Activated CD8-positive, alpha-beta memory T cell treated with anti-CD3 and anti-CD28 coated beads for 1 hour (primary cell): ENCODE measurements at places on chromosomes 1 and 21.

- no peak for DNase-seq
Measured at GRCh38 chr1:174265282-174265681, 106.0 kb downstream of the RABGAP1L start.

- no peak for DNase-seq
Measured at GRCh38 chr1:51936531-51936930, 54.0 kb downstream of the RAB3B start.

GRCh38 chr1:67345556-67345955 lies 37.9 kb downstream of the IL12RB2 start:
- DNase-seq = no peak

GRCh38 chr1:173015629-173016028 lies 35.1 kb downstream of the TNFSF18 start:
- no peak for DNase-seq

DNA sequence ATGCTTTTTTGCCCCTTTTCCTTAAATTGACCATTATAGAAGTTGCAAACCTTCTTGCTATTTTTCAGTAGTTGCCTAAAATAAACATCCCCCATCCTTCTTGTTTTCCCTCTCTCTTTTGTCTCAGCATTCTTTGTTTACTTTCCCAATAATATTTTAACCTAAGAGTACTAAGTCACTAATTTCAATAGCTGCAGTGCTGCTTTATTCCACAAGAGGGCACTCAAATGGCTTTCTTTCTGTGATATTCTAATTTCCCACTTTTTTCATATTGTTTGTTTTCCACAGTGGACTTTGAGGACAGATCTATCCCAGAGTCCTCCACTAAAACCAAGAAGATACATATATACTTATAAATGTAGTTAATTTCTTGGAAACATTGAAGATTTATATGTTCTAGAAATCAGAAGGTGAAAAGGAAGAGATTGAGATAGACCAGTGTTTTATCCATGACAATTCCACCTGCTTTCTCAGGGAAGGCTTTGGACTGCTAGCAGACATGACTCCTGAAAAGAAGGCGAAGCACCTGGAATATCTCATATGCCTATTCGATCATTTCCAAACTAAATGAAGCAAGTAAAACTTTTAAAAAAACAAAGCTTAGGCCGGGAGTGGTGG lies 104.8 kb upstream of the GRIK1 start:
- no peak for DNase-seq

DNA sequence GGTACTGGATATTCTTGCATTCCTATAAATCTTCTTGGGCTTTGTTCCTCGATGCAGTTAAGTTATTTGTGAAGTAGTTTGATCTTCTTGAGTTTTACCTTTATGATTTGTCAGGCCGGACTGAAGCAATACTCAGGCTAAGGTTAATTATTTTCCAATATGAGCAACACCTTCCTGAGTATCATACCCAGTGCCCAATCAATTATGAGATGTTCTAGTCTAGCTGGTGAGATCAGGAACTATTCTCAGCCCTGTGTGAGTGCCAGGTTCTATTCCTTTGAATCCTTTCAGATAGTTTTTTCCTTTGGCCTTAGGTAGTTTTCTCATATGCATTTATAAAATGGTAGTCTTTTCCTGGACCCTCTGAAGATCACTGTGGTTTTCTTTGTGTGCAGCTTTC lies 92.5 kb downstream of the SCMH1 start:
- no peak for DNase-seq

- no peak for DNase-seq
Measured at GRCh38 chr21:16741141-16741665, 771.6 kb upstream of the CXADR start.

DNA sequence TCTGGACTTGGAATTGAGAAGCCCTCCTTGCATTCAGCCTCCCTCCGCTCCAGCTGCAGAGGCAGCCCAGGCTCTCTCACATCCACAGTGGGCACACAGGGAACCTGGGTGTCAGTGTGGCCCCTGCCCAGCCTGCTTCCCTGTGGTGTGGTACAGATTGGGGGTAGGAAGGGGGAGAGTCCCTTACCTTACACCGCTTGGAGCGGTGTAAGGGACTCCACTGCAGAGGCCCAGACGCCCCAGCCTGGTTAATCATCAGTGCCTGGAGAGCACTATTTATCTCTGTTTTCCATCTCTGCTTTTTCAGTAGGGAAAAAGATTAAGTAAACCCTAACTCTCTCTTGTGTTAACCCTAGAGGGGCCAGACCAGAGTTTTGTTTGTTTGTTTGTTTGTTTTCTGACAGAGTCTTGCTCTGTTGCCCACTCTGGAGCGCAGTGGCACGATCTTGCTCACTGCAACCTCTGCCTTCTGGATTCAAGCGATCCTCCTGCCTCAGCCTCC lies 803 bp upstream of the RHBG start:
- no peak for DNase-seq

DNA sequence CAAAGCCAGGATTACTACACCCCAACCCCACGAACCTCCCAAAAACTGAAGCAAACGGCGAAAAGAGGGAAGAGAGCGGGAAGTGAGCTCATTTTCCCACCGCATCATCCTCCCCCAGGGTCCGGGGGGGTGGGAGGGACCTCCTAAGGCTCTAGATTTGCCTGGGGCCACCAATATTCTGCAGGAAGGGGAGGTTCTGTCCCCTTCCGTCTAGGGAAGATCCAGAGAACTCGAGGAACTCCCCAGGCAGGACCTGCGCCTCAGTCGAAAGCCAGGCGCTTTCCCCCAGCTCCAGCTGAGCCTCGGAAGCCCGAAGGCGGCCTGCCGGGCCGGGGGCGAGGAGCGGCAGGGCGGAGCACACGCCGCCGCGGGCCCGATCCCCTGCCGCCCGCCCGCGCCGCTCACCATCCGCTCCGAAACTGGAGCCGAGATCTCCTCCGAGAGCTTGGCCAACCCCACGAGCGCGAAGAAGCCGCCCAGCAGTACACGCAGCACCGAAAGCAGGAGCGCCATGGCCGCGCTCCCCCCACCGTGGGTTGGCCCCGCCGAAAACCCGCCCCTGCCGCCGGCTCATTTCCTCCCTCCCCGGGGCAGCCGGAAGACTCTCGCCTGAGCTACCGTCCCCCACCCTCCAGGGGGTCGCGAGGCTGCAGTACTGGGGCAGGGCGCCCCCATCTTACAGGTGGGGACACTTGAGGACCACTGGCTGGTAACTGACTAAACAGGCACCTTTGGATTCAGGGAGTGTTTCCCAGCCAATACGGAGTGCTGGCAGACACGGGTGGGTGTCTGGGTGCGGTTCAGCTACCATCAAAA lies at the start of gene TMEM35B:
Gene TMEM35B, minus strand, starts transcription at position 555 of the 816 bp plus-strand sequence. Its CDS starts 42 bp downstream, at position 513.
- DNase-seq = peak; percentile 62

GRCh38 chr1:103129255-103129654 lies 20.9 kb upstream of the COL11A1 start:
- DNase-seq = no peak

GRCh38 chr1:26894263-26894662 lies 4.2 kb upstream of the GPN2 start:
- no peak for DNase-seq

GRCh38 chr1:157798211-157798610 lies 21.3 kb upstream of the FCRL2 start:
- DNase-seq = no peak

DNA sequence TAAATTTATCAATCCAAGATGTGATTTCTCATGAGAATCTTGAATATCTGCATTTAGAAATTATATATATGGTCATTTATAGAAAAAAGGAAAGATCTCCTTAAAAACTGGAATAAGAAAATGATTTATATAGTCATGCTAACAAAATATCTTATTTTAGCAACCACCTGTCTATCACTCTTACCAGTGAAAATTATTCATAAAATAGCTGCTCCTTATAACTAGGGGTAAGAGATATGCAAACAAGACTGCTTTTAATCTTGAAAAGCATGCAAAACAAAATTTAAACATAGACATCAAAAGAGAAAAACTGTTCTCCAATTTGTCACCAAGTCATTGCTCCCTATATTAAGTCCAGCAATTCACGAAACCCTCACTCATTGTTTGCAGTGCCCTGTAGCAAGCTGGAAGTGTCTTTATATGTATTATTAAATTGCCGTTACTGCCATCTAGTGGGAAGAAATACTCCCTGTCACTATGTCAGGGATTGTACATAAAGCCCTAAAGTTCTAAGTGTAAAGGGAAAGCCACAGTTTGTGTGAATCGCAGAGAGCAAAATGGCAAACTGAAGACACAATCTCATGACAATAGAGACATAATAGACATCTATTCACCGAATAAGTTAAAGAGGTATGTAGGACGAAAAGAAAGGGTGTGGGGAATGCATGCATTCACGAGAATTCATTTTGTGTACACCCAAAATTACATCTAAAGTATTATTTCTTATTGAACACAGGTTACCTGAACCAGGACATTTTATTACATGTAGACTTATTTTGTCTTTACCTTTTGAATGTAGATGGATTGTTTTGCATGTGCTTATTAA lies 600.5 kb downstream of the USP25 start:
- no peak for DNase-seq

GRCh38 chr1:77279929-77280328 lies 1.9 kb upstream of the AK5 start:
- DNase-seq = no peak

- no peak for DNase-seq
Measured at GRCh38 chr1:3072391-3073185, 3.6 kb downstream of the PRDM16 start.

DNA sequence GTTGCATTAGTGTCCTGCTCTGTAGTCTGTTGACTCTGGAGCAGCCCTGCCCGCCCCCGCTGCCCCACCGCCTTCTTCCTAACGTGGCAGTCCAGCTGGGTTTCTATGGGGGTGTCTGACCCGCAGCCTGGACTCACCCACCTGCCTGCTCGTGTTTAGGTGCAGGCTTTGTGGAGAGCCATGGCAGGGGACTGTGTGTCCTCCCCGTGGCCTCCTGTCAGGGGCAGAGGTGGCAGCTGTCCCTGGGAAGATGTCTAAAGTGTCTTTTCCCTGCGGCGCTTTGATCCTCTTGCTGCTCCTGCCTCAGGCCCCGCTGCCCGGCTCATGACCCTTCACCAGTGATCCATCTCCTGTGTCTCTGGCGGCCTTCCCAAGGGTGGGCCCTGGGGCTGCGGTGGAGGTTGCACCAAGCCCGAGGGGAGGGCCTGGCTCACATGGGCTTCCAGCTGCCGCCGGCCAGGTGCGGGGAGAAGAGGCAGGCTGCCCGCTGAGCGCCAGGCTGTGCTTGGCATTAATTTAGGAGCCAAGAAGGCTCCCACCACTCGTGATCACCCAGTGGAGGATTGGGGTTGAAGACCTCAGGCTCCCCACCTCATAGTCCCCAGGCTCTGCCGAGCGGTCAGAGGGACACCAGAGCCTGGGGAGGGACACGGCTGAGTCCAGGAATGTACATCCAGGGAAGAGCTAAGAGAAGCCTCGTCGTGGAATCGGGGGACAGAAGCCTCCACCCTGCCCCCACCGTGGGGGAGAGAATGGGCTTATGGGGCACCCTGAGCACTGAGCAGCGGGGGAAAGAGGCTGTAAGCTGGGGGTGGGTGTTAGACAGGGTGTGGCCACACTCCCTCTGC lies 44.1 kb downstream of the COL18A1 start:
- no peak for DNase-seq

GRCh38 chr1:174626031-174627025 lies 178.6 kb downstream of the GPR52 start:
- DNase-seq = no peak

DNA sequence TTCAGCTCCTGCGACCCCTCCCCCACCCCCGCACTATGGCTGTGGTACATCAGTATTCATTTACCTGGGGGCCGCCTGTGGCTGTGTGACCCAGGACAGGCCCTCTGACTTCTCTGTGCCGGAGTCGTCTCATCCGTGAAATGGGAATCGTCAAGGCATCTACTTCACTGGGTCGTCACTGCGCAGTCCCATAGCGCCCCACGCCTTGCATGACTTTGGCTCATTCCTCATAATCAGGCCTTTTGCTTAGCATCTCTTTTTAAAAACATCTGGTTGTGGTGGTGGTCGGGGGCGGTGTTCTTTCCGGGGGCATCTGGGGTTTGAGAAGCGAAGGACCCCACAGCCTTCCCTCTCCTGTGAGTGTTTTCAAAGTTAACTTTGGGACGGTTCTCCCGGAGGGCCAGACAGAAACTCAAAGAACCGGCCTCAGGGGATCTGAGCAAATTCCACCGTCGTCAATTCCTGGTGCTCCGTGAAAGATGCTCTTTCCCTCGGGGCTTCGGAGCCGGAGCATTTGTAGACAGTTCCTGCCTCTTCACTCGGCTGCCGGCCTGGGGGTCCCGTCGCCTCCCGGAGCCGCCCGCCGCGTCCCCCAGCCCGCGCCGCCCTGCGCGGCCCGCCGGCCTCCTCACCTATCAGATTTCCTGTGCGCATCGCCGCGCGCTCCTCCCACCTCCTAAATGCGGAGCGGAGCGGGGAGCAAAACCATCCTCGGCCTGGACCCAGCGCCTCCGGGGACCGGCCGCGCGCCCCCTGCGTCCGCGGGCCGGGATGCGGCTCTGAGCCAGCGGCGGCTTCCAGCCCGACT lies at the start of gene B3GALT5:
Gene B3GALT5, plus strand, starts transcription at position 708 of the 808 bp plus-strand sequence. CDS start 47,620 bp downstream, outside the sequence.
- DNase-seq = no peak

GRCh38 chr21:46048926-46049889 lies 48.7 kb upstream of the COL6A2 start:
- DNase-seq = no peak

GRCh38 chr1:183652547-183653461 lies at the start of gene APOBEC4:
Gene APOBEC4 (minus strand): TSS chr1:183653316. CDS start chr1:183648781, 4,535 bp downstream.
- DNase-seq = no peak

- no peak for DNase-seq
Measured at GRCh38 chr1:116254776-116255175, 118.3 kb upstream of the ATP1A1 start.

DNA sequence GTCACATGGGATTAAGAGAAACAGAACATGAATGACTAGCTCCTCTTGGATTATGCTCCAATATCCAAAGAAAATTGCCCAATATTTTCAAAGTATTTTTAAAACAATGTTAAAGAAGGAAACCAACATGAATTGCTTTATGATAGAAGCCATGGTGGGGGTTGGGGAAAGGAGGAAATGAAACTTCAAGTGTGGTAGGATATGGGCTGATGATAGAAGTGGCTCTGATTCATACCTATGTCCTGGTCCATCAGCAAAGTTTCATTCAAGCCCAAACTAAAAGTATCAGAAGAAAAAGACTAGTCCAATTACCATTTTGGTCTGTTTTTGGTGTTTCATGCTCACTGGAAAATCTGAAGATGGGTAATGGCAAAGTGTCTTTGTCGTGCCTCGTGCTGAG lies 104.2 kb upstream of the PROX1 start:
- DNase-seq = no peak

DNA sequence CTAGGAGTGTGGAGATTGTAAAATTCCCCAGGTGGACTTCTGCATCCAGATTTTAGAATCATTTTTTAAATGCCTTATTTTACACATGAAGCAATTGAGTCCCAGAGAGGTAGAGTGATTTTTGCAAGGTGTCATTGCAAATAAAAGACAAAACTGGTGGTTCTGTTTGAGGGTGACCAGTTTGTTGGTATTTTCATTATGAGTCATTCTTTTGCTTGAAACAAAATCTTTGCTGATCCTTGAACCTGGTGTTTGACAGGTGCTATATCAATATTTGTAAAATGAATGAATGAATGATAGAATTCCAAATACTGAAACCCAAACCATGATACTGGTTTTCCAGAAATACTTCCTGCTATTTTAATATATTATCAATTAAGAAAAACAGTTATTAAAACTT lies 44.1 kb downstream of the TTC3 start:
- DNase-seq = no peak

- no peak for DNase-seq
Measured at GRCh38 chr1:83113652-83114051, 885.3 kb downstream of the TTLL7 start.
